ENCODE measurements at places on chromosomes 11 and 22. TPM values are rescaled to one million over a fixed set of nuclear protein-coding genes. Genes with fewer than 3 reads are reported as not detected.

The DRICH1 gene
- 0.37 TPM for total RNA-seq

The PATE4 gene
- total RNA-seq = not detected

The TNNI2 gene
- not detected for total RNA-seq

The C11orf21 gene
- total RNA-seq = not detected

The TYR gene
- total RNA-seq = not detected

The IRAG1 gene
- total RNA-seq = 14.4 TPM

The CCDC81 gene
- total RNA-seq = 0.85 TPM

The OR5M11 gene
- total RNA-seq = not detected

The PYGM gene
- 3.1 TPM for total RNA-seq

The RFPL3 gene
- total RNA-seq = not detected

The CCDC73 gene
- not detected for total RNA-seq

The RTN4R gene
- 0.28 TPM for total RNA-seq

The SLC37A4 gene
- 7.3 TPM for total RNA-seq

The SCGB2A2 gene
- total RNA-seq = not detected

The OR10A4 gene
- not detected for total RNA-seq

The SEZ6L gene
- not detected for total RNA-seq

The ELFN2 gene
- total RNA-seq = 0.37 TPM

The LDHAL6A gene
- not detected for total RNA-seq

The MRGPRX3 gene
- not detected for total RNA-seq

The LDLRAD3 gene
- total RNA-seq = 4.3 TPM

The GRAP2 gene
- not detected for total RNA-seq

The OR52E8 gene
- not detected for total RNA-seq

The APOA4 gene
- total RNA-seq = not detected

The NUP98 gene
- 77.9 TPM for total RNA-seq

The IL17REL gene
- not detected for total RNA-seq

The LPXN gene
- 8.1 TPM for total RNA-seq

The PVALB gene
- total RNA-seq = not detected

The NXPE1 gene
- 0.09 TPM for total RNA-seq

The TRPC6 gene
- total RNA-seq = 0.09 TPM

The TLCD5 gene
- 7.0 TPM for total RNA-seq

The OLFML1 gene
- 3.1 TPM for total RNA-seq

The OR10AG1 gene
- not detected for total RNA-seq

The CHEK1 gene
- total RNA-seq = 20.5 TPM

The SMIM38 gene
- total RNA-seq = 0.28 TPM

The DLG2 gene
- total RNA-seq = 0.85 TPM

The FAM83F gene
- 0.09 TPM for total RNA-seq

The SMTNL1 gene
- not detected for total RNA-seq

The TEX12 gene
- 0.28 TPM for total RNA-seq

The FAM227A gene
- total RNA-seq = 1.6 TPM

The KDM4E gene
- total RNA-seq = not detected

The RBM4B gene
- 22.6 TPM for total RNA-seq

The MUC2 gene
- not detected for total RNA-seq

The SLC22A12 gene
- total RNA-seq = not detected

The LMO1 gene
- total RNA-seq = not detected

The PIWIL4 gene
- total RNA-seq = 1.6 TPM

The CELSR1 gene
- 0.14 TPM for total RNA-seq

The PANX2 gene
- 0.85 TPM for total RNA-seq

The ANGPTL5 gene
- total RNA-seq = under 0.01 TPM

The PATE2 gene
- not detected for total RNA-seq

The RFPL1 gene
- total RNA-seq = not detected

The MOGAT2 gene
- total RNA-seq = not detected

The TBX10 gene
- total RNA-seq = not detected

The CASP5 gene
- 0.14 TPM for total RNA-seq

The RCN1 gene
- 350 TPM for total RNA-seq

The CHST1 gene
- total RNA-seq = 0.37 TPM

All from smooth muscle cell of bladder (primary cell).